Right lung (tissue), 10 donors: ENCODE measurements at places on chromosomes 16 and 17. TPM values are rescaled to one million over a fixed set of nuclear protein-coding genes. Genes with fewer than 3 reads are reported as not detected.

DNA sequence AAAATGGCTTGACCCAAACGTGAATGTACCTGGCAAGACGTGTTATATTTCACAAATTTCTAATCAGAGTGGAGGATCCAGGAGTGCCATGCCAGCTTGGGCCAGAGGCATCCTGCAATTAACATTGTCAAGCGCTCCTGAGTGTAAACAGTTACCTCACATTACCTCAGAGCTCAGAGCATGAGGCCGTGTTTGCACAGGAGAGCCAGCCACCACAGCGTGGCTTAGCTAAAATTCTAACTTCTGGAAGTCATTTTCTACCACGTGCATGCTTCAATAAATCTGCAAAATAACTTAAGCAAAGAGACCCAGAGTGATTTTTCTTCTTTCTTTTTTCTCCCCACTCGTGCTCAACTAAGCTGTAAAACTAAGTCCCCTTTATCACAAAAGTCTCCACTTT lies 769.0 kb downstream of the KCNJ2 start:
- DNase-seq, result no peak

GRCh38 chr17:80807882-80808281 lies 183.8 kb upstream of the CHMP6 start:
- no peak for DNase-seq

DNA sequence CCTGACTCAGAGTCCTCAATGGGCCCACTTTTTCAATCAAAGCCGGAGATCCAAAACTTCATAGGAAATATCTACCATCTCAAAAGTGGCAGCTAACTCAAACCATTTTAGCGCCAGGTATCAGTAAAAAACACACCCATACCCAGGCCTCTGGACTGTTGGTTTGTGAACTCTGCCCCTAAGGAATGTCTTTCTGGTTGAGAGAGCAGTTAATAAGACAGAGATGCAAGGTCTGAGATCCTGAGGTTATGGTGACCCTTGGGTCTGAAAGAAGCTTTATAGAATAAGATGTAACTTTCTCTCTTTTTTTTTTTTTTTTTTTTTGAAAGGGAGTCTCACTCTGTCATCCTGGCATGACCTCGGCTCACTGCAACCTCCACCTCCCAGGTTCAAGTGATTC lies 350.5 kb downstream of the SOX9 start:
- no peak for DNase-seq

The HAGHL gene
- polyA plus RNA-seq, result 2.1 TPM

The ZSCAN10 gene
- not detected for polyA plus RNA-seq
